D341Med (cell line): ENCODE measurements at places on chromosomes 3 and 15.

- no peak for DNase-seq
Observed at GRCh38 chr3:1752205-1752604, 346.5 kb upstream of the CNTN4 start.

GRCh38 chr3:141561426-141562034, 74.7 kb downstream of the RASA2 start:
- DNase-seq = peak; percentile 39

DNA sequence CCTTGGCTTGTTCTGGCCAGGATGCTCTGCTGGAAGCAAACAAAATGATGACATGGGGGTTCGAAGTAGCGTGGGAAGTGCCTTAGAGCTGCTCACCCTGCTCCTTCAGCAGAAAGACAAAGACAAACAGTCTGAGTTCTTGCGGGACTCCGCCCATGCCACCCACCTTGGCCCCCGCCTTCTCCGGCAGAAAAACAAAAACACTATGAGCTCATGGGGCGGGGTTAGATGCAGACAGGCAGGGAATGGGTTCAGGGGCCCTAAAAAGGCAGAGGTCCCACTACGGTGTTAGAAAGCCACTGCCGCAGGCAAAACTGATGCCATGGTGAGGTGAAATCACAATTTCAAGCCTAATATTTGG, 9.7 kb upstream of the NCKIPSD start:
- no peak for DNase-seq

DNA sequence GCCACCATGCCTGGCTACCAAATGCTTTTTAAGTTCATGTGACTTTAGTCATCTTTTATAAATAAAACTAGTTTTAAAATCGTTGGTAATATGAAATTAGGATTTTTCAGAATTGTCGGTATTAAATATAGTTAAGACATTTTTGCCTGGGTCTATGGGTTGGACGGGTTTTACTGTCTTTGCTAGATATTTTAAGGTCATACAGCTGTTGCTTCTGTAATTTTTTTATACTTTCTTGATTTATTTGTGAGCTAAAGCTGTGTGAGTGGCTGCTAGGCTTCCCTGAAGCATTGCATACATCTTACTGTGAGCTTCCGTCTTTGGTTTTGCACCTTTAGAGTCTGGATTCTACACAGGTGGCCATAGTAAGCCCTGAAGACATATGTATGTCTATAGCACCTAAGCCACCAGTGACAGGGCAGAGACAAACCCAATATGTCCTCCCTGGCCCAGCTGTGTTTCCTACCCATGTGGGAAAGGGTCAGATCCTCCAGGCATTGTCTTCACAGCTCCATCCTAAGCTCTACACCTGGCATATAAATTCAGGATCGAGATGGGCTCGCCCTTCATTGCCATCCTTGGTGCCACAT, 16.6 kb upstream of the ZNF710 start:
- DNase-seq = no peak

DNA sequence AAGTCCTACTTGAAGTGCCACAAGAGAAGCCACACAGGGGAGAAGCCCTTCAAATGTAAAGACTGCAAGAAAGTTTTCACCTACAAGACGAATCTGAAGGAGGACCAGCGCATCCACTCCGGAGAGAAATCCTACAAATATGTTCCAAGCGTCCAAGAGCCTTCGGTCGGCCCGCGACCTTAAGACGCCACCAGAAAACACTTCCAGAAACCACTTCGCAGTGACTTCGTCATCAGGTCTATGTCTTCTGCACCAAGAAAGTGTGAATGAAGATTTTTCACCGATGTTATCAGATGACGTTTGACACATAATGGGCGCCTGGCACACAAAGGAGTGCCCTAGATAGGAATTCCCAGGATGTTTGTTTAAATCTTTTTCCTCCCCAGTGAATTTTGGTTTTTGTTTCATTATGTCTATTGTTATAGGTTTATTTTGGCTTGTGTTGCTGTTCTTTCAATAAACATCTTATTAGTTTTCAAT, 24.1 kb upstream of the ARPIN start:
- DNase-seq = no peak

DNA sequence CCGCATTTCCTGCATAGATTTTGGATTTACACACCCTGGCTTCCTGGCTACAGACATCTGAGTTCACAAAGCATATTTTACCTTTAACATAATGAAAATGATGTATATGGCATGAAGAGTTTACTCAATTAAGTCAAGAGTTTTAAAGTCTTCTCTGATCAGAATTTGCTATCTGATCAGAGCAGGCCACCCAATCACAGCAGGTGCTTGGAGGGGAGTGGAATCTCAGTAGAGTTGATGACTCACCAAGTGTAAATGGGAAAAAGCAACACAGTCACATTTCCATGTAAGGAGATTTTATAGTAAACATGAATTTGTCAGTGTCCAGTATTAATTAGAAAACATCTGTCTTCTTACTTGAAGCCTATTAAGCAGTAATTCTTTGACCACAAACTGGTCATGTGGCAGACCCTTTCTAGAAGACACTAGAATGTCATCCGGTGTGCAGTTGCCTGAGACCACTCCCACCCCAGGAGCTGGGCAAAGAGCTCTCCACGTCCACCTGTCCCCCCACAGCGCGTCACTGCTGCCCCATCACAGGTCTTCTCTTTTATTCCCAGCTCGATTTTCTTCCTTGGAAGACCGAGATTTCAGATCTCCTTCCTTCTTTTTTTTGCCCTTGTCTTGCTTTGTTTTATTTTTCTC, 10.8 kb downstream of the MESD start:
- DNase-seq = no peak

- no peak for DNase-seq
Observed at GRCh38 chr3:141355242-141355641, 13.1 kb upstream of the ZBTB38 start.

DNA sequence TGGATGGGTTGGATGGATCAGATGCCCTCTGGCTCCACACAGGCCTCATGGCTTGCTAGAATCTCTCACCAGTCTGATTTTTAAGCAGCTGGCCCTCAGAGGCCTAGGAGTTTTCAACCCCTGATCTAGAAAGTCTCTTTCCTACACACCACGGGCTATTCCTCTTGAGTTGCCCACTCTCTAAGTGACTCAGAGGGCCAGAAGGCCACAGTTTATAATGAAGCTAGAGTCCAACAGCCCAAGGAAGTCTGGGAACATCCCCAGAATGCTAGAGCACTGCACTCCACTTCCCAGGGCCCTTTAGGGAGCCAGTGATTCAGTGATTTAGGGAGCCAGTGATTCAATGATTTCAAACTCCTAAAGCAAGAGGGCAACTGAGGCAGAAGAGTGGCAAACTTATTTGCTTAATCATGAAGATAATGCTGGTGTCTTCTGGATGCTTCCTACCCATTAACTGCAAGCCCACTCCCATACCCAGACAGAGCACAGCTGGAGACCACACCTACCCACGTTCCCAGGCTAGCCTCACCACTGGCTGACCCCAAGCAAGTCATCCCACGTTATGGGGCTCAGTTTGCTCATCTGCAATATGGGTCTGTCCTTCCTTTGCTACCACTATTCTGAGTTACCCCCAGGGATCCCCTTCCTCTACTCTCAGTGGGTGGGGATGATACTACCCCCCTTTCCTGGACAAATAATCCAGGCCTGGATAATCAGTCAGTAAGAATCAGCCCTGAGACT, 36.7 kb downstream of the ABTB1 start:
- DNase-seq = no peak

- DNase-seq = no peak
Observed at GRCh38 chr3:59878038-59878427, 828.2 kb upstream of the CFAP20DC start.

DNA sequence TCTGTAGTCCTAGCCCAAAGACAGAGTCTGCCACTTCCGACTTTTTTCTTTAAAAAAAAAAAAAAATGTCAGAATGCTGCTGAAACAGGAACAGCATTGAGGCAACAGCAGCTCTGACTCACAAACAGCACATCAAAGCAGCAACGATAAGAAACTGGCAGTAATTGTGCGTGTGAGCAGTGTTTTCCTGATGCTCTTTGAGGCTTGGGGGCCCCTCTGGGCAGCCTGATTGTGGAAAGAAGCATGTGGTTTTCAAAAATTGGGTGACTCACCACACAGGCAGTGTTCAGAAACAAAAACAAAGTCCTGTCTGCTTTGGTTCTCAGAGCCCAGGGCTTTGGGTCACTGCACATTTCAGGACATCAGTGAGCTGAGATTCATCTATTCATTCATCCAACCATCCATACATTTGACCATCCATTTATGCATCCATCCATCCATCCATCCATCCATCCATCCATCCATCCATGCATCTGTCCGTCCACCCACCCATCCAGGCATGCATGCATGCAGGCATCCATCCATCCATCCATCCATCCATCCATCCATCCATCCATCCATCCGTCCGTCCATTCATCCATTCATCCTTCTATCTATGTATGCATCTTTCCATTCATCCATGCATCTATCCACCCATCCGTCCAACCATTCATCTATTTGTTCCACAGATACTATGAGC, 308.4 kb downstream of the RPLP1 start:
- no peak for DNase-seq

DNA sequence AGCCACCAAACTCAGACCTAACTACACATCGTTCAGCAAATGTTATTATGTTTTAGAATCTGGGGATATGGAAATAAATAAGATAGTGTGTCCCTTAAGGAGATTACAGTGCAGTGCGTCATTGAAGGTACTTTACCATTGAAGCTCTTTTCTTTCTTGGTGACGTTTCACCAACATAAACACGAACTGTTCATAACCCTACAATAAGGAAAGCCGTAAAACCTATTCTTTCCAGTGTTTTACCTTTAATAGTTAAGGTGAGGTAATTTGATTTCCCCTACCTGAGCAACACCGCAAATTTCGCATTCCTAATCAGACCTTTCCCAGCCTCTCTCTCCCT, 826 bp downstream of the CCDC66 start:
- DNase-seq = no peak

GRCh38 chr15:85474700-85475316, 94.4 kb downstream of the AKAP13 start:
- no peak for DNase-seq

GRCh38 chr3:65729555-65729954, 309.2 kb downstream of the MAGI1 start:
- no peak for DNase-seq

DNA sequence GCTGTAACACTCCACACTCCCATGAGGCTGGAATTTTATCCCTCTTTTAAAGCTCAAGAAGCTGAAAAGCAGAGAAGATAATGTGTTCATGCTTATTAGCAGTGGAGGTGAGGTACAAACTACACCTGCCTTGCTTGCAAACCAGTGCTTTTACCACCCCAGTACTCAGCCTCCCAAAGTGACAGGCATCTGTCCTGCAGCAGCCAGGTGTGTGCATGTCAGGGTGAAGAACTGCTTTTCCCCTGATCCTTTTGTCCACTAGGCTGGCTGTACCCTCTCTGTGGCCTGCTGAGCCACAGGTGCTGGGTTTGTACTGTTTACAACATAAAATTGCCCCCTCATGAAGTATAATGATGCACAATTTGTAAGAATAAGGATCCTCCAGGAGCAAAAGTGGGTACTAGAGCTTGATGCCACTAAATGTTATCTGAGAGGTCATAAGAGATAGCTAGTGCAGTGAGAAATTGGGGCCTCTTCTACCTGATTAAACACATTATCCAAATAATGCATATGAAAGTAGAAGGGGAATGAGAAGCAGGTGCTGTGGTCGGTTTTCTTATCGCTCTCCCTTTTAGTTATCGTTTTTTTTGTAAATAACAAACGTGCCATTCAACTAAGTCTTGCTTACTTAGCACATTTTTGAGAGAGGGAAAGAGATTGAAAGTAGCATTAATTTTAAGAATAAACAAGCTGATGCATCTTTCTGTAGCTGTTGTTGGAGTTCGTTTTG, 39.2 kb upstream of the GADL1 start:
- DNase-seq = no peak

DNA sequence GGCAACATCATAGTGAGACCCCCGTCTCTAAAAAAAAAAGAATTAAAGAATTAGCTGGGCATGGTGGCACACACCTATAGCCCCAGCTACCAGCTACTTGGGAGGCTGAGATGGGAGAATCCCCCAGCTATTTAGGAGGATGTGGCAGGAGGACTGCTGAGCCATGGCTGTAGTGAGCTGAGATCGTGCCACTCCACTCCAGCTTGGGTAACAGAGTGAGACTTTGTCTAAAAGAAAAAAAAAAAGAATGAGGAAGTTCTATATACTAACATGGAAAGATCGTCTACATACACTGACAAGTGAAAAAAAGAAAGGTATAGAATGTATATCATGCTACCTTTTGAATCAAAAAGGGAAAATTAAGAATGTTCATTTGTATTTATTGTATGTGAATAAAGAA, 83.9 kb upstream of the CDAN1 start:
- DNase-seq = no peak

DNA sequence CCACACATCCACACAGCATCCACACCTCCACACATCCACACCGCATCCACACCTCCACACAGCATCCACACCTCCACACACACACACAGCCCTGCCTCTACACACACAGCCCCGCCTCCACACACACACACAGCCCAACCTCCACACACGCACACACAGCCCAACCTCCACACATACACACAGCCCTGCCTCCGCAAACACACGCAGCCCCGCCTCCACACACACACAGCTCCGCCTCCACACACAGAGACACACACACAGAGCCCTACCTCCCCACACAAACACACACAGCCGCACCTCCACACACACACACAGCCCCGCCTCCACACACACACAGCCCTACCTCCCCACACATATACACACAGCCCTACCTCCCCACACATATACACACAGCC, 4.7 kb downstream of the MESP1 start:
- no peak for DNase-seq

- DNase-seq = no peak
Observed at GRCh38 chr3:99578339-99578970, 59.9 kb upstream of the COL8A1 start.

- DNase-seq = no peak
Observed at GRCh38 chr3:71089271-71089847, 494.2 kb downstream of the FOXP1 start.

DNA sequence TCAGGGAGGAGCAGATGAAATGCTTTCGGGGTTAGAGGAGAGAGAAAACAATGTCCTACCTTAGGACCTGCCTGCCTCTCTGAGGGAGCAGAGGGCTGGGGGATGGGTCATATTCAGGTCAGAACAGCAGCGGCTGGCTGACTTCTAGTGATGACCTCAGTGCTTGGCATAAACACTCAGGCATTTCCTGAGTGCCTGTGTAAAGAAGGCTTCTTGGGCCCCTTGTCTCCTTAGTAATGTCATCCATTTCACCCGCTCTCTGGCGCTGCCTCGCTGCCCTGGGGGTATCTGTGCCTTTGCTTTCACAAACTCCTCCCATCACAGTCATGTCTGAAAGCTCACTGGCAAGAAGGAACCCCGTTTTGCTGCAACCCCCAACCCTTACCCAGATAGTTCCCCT, 82.9 kb upstream of the GSK3B start:
- DNase-seq = no peak

GRCh38 chr15:90326441-90326840, 25.6 kb upstream of the ZNF774 start:
- no peak for DNase-seq

DNA sequence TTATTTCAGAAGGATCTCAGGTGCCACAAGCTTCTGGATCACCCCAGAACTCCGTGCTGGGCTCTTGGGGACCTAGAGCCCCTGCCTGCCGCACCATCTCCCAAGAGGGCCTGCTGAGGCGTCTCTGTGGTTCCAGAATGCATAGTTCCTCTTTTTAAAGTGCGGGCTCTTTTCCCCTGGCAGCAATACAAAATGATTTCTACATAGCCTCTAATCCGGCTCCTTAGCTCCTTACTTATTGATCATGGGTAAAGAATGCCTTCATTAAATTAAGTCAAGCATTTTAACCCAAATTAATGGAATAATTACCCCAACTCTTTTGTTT, 121.9 kb downstream of the ATP10A start:
- DNase-seq = no peak
